T-helper 1 cell (primary cell): ENCODE measurements at places on chromosomes 1 and 21.

GRCh38 chr1:37476087-37476452 lies 1.7 kb downstream of the ZC3H12A start:
- no peak for DNase-seq

GRCh38 chr1:100517515-100517914 lies 20.4 kb upstream of the GPR88 start:
- no peak for DNase-seq

DNA sequence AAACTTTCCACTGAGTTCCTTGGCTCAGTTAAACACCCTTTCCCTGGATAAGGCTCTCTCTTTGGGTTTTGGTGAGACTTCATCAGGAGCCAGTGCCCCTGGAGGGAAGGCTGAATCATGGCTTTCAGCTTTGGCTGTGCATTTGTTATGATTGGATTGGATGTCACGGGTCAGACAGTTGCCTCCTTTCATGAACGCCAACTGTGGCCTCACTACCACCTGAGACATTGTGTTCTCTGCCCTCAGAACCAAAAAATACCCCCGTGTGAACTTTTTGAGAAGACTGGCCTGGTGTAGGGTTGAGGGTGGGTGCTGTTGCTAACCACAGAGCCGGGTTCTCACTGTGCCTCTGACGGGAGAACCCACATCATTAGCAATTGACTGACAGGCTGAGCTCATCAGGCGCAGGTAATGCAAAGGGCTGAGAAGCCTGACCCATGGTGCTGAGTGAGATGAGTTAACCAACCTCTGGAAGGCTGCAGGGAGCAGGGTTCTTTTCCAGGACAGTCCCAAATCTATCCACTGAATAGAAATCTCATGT lies 65.6 kb downstream of the HHAT start:
- DNase-seq = no peak

DNA sequence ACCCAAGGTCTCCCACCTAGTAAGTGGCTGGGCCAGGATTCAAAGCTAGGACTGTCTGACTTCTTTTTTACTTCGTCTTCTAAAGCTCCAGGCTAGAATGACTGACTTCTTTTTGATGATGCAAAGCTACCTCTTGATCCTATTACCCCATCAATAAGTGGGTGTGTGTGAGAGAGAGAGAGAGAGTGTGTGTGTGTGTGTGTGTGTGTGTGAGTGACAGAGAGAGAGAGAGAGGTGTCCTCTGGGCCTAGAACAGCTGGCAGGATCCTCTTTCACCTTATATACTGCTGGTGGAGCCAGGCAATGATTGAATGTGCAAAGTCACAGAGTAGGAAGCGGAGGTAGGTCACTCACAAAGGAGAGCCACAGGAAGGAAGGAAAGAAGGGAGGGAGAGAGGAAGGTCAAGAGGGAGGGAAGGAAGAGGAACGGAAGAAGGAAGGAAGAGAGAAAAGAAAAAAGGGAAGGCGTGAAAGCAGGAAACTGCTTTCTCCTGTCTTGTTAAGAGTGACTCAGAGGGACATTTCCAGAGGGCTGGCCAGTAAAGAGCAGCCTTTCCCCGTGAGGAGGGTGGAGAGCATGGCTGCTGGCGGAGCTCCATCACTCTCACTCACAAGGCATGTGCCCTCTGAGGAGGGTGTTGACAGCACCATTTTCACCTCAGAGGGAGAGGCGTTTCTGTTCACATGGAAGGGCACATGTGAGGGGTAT lies 68.9 kb downstream of the CDC7 start:
- DNase-seq = no peak

GRCh38 chr1:6257541-6258069 lies 3.3 kb downstream of the GPR153 start:
- DNase-seq = no peak

- DNase-seq = peak; percentile 33
Measured at GRCh38 chr1:15678578-15678977, 5.5 kb upstream of the PLEKHM2 start.

DNA sequence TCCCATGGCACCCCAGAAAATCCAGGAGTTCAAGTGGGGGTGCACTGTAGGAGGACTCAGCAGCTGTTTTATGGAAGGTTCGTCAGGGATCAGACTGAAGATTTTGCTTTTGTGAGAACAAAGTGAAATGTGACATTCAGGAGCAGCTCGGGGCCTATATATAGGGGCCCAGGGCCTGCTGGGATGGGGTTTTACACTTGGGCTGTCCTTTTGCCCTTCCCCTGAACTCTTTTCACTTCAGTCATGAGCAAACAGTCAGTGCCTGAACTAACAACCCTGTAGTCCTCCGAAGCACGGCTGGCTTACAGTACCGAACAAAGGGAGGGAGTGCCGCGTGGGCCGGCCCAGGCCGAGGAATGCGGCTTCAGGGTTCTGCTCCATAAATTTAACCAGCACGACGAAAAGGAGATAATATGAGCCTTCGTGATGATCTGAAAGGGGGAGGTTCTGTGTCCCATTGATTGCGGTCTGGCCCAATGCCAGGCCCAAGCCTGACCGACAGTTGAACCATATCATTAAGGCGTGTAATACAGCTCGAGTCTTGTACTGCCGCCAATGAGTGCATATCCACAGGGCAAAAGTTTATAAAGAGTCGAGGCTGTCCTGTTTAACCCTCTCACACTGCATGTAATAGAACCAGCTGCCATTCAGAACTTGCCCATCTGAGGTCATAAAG lies 139.9 kb downstream of the DHRS3 start:
- DNase-seq = no peak

- DNase-seq = no peak
Measured at GRCh38 chr1:111283838-111284237, 6.8 kb upstream of the CHIA start.

GRCh38 chr1:205319081-205320018 lies 2.2 kb downstream of the NUAK2 start:
- no peak for DNase-seq

DNA sequence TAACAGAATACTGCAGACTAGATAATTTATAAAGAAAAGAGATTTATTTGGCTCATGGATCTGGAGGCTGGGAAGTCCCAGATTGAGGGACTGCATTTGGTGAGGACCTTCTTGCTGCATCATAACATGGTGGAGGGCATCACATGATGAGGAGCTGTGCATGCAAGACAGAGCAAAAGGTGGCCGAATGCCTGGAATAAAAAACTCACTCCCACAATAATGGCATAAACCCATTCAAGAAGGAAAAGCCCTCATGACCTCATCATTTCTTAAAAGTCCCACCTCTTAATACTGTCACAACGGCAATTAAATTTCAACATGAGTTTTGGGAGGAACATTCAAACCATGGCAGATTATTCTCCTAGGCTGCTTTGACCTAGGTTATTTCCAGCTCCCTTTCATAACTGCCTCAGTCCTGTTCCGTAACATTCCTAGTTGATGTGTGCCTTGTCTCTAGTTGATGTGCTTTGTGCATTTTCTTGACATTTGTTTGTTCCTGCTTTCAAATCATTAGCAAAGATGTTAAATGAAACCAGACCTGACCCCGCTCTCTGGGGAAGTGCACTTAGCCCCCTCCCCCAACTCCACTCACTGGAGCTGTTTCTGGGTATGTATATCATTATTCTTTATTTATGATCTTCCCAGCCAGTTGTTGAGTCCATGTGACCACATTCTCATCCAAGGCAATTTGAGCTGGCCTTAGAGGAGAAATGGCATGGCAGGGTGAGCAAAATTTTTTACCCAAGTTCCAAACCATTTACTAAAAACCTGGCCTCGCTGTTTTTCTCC lies 148.5 kb downstream of the GDAP2 start:
- no peak for DNase-seq

GRCh38 chr21:33985117-33986050 lies 69.8 kb upstream of the ATP5PO start:
- DNase-seq = no peak

DNA sequence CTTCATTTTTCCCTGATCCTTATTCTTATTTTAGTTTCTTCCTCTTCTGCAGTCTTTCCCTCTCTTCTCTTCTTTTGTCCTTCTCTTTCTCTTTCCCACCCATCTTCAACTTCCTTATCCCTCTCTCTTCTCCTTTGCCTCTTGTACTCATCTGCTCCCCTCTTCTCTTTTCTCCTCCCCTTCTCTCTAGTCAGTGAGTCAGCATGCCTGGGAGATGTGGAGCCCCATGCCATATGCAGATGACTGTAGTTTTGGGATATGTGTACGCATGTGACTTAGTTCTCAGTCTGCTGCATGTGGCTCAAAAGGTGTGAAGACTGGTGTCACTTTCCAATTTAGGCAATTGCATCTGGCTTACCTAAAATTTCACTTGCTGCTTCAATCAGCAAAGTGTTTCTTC lies 10.4 kb downstream of the DNAJC6 start:
- no peak for DNase-seq

DNA sequence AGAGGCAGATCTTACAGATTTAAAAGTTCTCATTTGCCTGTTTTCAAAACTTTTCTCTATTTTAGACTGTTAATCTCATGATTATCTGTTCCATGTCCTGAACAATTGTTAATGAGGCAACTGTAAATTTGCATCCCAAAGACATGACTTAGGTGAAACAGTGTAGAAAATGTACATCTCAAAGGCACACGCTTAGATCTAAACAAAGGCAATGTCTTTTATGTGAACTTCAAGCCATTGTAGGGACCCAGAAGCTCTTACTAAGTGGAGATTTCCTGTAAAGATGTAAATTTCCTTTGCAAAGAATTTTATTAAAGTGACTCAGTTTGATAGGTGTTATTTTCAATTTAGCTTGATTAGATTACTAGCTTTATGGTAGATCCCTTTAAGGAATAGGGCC lies 125.2 kb upstream of the F3 start:
- no peak for DNase-seq

DNA sequence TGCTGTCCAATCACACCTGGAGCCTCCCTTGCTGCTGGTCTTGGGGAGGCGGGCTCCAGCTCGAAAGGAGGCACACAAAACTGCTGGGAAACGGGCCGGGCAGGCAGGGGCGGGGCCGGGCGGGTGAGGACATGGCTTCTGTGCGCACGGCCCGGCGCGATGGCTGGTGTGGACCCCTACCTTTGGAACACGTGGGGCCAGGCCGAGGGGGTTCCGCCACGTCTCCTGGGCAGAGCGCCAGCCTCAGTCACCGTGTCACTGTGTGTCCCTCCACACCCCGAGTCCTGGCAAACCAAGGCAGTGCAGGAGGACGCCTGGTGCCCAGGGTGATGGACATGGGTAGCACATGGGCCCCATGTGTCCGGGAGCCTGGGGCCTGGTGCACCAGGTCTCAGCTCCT lies 42.0 kb upstream of the ADARB1 start:
- no peak for DNase-seq

DNA sequence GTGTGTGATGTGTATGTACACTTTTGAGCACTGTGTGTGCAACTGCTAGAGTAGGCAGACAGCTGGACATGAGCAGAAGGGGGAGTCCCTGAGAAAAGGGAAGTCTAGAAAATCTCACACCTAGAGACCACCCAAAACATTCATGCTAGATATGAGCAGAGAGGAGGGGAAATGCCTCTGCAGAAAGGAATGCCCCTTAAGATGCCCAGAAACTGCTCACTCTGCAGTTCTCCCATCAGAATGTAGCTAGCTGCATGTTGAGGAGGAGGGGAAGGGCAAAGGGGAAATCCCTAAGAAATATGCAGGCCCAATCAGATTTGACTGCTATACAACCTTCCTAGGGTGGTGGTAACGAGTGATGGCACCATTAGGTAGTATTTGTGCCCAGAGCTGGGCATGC lies 31.8 kb upstream of the MAGOH start:
- no peak for DNase-seq

GRCh38 chr21:44295163-44295573 lies 4.7 kb upstream of the PFKL start:
- DNase-seq = no peak

GRCh38 chr1:81517987-81518386 lies 282.7 kb upstream of the ADGRL2 start:
- no peak for DNase-seq

- no peak for DNase-seq
Measured at GRCh38 chr1:204931768-204932572, 61.3 kb downstream of the NFASC start.

DNA sequence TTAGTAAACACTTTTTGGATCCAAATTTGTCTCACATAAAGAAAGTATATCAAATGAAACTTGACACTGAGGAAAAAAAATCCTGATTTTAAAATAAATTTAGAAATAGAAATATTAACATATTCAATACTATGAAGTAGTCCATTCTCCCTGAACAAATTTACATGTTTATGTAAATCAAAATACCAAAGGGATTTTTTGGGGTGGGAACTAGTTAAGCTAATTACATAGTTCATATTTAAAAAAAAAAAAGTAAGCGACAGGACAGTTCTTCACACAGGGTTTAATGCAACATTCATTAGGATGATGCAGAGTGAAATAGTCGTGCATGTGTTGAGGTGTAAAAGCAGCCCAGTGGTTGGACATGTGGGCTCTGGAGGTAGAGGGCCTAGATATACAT lies 433.5 kb upstream of the B3GALT2 start:
- DNase-seq = no peak

DNA sequence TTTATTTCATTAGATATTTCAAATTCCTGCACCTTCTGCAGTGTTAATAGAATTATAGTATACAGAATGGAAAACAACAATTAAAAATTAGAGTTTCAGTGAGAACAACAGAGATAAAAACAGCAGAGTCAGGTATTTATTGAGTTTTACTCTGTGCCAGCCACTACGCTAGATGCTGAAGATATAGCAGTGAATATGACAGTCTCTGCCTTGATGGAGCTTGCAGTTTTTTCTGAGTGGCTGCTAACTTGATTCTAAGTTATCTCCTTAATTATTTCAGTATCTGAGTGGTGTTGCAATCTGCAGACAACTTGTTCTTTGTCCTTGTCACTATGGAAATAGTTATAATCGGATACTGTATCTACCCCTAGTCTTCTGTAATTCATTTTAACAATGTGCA lies 384.3 kb upstream of the ZRANB2 start:
- no peak for DNase-seq

DNA sequence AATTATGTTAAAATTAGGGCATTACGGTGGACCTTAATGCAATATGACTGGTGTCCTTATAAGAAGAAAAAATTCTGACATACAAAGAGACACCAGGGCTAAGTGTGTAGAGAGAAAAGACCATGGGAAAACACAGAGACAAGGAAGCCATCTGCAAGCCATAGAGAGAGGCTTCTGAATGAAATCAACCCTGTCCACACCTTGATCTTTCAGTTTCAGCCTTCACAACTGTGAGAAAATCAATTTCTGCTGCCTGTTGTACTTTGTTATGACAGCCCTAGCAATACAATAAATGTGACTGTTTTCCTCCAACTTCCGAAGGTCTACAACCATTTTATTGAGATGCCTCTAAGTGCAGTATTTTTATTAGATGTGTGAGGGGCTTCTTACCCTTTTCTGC lies 1407.2 kb downstream of the MRPL39 start:
- DNase-seq = no peak

GRCh38 chr1:25037174-25038074 lies 107.3 kb upstream of the RUNX3 start:
- DNase-seq = peak; percentile 47

DNA sequence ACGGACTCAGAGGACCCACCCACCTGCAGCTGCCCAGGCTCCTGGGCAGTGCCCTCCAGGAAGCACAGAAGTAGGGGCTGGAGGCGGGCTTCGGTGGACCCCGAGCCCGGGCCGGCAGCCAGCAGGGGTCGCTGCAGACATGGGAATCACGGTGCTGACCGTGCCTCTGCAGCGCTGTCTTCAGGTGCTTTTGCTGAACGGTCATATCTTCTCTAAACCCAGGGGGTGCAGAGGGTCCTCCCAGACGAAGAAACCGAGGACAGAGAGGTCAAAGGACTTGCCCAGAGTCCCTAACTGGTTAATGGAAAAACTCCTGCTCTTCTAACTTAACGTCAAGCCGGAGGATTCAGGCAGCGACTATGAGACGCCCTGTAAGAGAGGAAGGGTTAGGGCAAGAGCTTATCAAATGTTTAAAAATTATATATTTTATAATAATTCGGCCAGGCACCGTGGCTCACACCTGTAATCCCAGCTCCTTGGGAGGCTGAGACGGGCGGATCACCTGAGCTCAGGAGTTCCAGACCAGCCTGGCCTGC lies 21.5 kb upstream of the LEFTY2 start:
- DNase-seq = no peak
